ENCODE measurements at places on chromosomes 2 and 18.

DNA sequence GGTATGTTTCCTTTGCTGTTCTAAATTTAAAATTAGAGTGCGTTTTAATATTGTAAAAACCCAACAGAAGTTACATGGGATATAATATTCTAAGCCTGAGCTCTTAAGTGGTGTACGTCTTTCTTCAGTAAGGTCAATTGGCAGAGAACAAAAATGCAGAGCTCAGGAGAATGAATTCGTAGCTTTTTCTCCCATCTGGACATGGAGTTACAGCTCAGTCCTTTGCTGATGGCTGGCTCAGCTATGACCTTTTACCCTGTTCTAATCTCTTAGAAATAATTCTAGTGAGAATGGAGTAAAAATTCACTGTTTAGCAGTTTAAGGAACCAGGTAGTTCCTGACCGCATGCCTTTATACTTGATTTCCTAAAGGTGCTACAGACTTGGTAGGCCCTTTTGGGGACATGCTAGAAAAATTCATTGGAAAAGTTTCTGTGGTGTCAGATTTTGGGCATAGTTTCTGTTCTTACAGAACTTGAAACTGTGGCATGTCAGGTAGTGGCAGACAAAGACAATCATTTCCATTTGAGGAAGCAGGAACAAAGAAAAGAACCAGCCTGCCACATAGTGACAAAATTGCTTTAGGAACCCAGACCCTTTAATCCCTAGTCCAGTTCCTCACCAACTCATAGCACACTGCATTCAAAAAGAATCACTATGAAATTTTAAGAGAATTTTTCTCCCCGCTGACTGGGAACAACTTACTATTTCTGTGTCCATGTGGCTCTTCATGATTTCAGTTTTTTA lies 566.8 kb upstream of the ZNF804A start:
- no peak for DNase-seq

- peak; percentile 68 for DNase-seq
Observed at GRCh38 chr2:160324161-160324800, 124.2 kb upstream of the ITGB6 start.

GRCh38 chr2:218997731-218998130 lies 4.5 kb upstream of the CRYBA2 start:
- no peak for DNase-seq

GRCh38 chr2:106859498-106859897 lies 26.5 kb downstream of the ST6GAL2 start:
- no peak for DNase-seq

- DNase-seq: no peak
Observed at GRCh38 chr2:127535918-127536317, 435 bp downstream of the MYO7B start.

GRCh38 chr2:116223912-116224311 lies 1590.6 kb upstream of the DDX18 start:
- DNase-seq: no peak

GRCh38 chr2:52342458-52342857 lies 1310.5 kb upstream of the NRXN1 start:
- no peak for DNase-seq

DNA sequence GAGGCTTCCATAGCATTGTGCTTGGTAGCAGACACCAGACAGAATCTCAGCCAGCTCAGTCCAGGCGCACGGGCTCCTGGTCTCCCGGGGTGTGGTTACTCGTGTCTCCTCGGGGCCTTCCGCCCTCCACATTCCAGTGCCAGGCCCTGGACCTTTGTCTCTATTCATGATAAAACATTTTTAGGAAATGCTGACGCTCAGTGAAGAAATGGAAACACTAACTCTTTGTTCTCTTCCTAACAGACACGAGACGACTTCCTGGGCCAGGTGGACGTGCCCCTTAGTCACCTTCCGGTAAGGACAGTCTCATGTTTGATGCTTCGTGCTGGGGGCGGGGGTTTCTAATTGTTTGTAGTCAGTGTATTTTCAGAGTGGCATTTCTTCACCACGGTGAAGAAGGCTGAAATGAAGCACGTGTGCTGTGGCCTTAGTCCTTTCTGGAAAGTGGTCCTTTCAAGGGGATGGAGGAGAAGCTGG lies 271.8 kb downstream of the NEDD4L start:
- DNase-seq: no peak

DNA sequence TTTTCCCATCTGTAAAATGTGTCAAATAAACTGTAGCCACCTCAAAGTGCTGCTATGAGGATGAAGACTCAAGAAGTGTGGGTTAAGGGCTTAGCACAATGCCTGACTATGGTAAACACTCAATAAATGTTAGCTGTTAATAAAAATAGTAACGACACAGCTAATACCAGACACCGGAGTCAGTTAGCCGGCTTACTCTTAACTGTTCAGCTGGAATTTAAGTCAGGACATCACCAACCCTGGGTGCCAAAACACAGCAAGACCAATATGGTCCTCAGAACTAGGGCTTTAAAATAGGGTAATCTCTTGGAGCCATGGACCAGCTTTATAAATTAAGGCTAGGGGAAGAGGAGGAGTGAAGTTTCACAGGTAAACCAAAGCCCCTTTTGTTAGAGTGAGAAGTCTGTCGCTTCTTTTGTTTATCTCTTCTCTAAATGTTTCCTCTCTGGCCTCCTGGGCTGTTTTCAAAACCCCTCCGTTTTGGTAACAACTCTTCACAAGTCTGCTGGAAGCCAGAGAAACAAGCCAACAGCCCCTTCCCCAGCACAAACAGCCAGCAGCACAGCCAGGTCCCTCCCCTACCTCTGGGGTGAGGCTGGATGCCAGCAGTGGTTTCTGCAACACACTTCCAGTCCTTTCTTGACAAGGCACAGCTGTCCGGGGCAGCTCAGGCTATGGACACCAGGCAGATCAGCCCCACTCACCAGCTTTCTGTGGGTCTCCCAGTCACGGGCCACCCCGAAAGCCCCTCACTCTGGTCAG lies 13.8 kb upstream of the FZD7 start:
- DNase-seq: no peak

- DNase-seq: no peak
Observed at GRCh38 chr18:26468931-26469340, 79.4 kb downstream of the KCTD1 start.

- DNase-seq: peak; percentile 9
Observed at GRCh38 chr18:65938592-65939372, 188.0 kb downstream of the CDH7 start.

- DNase-seq: no peak
Observed at GRCh38 chr2:142965443-142965842, 88.0 kb downstream of the KYNU start.

- DNase-seq: peak; percentile 6
Observed at GRCh38 chr2:176637486-176638166, 368.4 kb downstream of the MTX2 start.

- no peak for DNase-seq
Observed at GRCh38 chr18:49162226-49162864, 211.6 kb upstream of the SMAD7 start.

DNA sequence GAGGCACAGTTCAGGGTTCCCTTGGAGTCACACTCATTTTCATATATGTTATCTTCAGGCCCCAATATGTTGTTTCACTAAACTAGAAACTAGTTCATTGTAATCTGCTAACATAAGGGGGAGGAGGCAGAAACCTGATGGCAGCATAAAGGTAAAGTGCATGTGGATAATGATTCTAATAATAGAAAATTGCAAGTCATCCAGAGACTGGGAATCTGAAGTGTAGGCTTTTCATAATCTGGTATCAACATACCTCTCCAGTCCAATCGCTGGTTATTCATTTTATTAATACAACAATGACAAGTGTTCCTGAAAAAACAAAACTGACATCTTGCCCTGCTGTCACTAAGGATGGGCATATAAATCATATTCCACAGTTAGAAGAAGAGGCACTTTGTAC lies 326.3 kb upstream of the ZNF804A start:
- no peak for DNase-seq

DNA sequence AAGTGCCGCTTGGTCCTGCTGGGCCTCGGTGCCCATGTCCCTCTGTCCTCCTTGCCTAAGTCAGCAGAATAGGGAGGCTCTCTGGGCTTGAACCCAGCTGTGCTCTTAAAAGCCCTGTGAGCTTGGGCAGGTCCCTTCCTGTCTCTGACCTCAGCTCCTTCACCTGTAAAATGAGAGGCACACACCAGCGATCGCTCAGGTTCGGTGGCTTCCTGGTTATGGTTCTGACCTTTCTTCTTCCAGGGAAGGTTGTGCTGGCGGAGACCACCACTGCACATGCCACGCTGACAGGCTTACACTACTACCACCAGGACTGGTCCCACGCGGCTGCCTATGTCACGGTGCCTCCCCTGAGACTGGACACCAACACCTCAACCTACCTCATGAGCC lies 36.1 kb upstream of the MAPRE3 start:
- DNase-seq: no peak

- DNase-seq: no peak
Observed at GRCh38 chr2:102331311-102331980, 20.1 kb downstream of the IL1RL1 start.

DNA sequence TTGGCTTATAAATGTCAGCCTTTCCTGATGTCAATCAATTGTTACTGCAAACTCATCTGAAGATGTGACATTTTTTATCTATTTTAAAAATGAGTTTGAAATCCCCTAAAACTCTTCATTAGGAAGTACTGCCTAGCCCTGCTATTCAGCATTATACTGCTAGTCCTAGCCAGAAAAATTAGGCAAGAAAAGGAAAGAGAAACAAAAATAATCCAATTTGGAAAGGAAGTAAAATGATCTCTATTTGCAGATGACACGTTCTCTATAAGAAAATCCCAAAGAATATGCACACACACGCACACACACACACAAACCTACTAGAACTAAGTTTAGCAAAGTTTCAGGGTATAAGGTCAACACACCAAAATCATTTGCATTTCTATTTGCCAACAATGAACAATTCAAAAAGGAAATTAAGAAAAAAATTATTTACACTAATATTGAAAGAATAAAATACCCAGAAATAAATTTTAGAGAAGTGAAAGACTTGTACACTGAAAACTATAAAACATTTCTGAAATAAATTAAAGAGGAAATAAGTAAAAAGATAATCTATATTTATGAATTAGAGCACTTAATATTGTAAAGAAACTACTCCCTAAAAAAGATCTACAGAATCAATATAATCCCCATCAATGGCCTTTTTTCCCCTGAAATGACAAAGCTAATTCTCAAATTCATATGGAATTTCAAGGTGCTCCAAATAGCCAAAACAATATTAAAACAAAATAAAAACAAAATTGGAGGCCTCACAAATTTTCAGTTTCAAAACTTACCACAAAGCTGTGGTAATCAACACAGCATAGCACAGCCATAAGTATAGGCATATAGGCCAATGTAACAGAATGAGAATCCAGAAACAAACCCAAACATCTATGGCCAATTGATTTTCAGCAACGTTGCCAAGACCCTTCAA lies 433.7 kb upstream of the TRIB2 start:
- no peak for DNase-seq

DNA sequence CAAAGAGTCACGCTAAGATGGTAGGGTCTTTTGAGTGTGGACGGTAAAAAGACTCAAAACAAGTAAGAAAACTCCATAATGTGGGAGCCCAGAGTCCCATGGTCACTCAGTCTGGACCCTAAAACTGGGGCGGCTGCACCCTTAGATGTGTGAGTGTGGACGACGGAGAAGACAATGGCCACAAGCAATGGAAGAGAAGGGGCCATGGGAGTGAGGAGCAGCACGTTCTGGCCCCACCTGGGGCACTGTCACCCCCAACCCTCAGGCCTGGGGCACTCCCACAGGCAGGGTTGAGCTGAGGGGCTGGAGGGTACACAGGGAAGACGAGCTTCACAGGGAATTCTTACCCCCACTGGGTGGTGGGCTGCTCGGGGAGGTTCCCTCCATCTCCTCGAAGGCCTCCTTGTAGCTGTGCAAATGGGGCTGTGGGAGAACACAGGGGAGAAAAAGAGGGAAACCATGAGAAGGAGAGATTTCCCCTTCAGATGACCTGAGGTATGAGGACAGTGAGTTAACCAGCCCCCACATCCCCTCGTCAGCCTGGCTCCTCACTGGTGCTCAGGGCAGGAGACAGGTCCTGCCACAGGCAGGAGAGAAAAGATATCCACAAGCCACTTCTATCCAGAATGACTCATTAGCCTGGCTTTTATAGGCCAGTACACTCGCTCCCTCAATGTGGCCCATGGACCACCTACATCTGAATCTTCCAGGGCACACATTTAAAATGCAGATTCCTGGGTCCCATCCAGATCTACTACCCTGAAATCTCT lies 167.9 kb downstream of the TNS1 start:
- DNase-seq: no peak

DNA sequence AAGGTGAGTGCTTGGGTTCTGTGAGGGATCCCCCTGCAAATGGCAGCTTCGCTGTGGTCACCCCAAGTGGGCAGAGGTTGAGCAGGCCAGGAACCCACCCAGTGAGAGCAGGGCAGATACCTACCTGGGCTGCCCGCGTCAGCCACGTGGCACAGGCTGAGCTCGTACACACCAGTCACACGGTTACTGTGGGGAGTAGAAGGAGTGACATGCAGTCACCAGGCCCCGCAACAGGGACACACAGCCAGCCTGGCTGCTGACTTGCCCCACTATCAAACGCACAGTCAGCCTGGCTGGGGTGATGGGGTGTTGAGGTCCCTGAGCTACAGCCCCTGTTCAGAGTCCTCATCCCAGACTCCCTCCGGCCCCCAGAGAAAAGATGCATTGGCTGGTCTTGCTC lies 32.2 kb downstream of the AQP12A start:
- no peak for DNase-seq

DNA sequence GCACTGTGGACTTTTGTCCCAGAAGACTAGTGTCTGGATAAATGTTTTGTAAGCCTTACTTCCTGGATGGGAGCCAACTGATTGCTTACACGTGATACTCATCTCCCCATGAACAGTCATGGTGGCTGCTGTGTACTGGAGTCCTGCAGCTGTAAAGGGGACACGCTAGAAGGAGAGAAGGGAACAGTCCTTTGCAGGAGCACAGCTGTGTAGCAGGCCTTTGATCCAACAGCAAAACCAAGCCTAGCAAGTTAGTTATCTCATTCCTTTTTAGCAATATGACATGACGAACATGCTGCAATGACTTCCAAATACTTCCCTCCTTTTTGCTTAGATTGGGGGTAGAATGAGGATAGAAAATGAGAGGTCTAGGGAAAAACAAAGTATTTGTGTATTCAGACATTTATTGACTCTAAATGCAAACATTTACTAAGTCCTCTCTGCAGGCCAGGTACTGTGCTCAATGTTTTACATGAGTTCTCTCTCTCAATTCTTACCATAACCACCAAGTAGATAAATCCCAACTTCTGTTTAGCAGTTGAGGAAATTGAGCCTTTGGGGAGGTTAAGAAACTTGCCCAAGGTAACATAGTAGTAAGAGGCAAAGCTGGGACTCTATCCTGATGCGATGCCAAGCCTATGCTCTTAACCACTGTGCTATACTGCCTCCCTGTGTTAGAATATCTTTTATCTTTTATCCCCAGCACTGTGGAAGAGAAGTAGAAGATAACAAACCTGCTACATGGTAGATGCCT lies 55.4 kb upstream of the CD28 start:
- no peak for DNase-seq

GRCh38 chr2:9758741-9759140 lies 84.5 kb upstream of the TAF1B start:
- no peak for DNase-seq

- no peak for DNase-seq
Observed at GRCh38 chr2:72414137-72414760, 266.6 kb upstream of the CYP26B1 start.
